ENCODE measurements at places on chromosomes 3 and 15. TPM values are rescaled to one million over a fixed set of nuclear protein-coding genes. Genes with fewer than 3 reads are reported as not detected.

DNA sequence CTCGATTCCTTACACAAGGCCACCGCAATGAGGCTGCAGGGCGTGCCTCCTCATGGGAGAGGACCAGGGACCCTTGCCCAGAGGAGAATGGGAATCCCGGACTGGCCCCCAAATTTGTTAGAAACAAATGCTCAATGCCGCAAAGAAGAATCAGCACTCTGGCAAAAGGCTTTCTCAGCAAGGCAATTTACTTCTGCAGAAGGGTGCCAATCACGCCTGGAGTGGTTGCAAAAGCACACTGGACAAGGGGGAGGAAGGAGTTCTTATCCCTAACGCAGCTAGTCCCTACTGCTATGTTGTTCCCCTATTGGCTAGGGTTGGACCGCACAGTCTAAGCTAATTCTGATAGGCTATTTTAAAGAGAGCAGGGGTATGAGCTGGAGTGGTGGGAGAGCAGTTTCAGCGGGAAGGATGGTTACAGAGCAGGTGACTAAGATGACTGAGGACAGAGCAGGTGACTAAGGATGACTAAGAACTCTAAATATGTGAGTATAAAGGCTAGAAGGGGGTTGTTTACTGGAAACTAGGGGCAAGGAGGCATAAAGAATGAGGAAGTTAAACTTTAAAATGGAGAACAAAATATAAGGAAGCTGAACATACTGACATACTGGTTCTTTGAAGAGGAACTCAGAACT lies 48.5 kb downstream of the KATNBL1 start:
- H3K4me3 ChIP-seq: no peak overlapping the region
- H3K36me3 ChIP-seq: peaks cover 88% of the 10 kb centered on the region
- no peaks in the 10 kb centered on the region for H3K27me3 ChIP-seq
- H3K27ac ChIP-seq: no peak overlapping the region

GRCh38 chr3:40470701-40471100 lies 6.2 kb upstream of the ZNF619 start:
- no peaks in the 10 kb centered on the region for H3K27me3 ChIP-seq
- peaks cover 5% of the 10 kb centered on the region for H3K4me1 ChIP-seq
- peaks cover 14% of the 10 kb centered on the region for H3K36me3 ChIP-seq
- DNase-seq: no peak
- no peak overlapping the region for H3K27ac ChIP-seq

DNA sequence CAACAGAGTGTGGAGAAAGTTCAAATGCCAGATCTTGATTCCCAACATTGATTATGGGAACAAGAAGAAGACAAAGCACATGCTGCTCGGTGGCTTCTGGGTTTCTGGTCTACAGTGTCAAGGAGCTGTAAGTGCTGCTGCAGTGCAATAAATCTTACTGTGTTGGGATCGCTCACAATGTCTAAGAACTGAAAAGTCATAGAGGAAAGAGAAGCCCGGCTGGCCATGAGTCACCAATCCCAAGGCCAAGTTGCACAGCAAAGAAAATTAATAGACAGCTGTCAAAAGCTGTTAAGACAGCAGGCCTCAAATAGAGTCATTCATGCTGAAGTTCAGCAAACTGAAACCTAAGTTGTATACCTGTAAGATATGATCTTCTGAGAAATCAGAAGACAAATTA lies 33.2 kb upstream of the SPPL2A start:
- H3K4me3 ChIP-seq: no peak overlapping the region
- H3K36me3 ChIP-seq: no peaks in the 10 kb centered on the region
- no peak overlapping the region for H3K27ac ChIP-seq

GRCh38 chr3:20842594-20843436 lies 656.8 kb upstream of the SGO1 start:
- no peak overlapping the region for H3K27ac ChIP-seq
- no peaks in the 10 kb centered on the region for H3K4me1 ChIP-seq
- no peak overlapping the region for H3K4me3 ChIP-seq

DNA sequence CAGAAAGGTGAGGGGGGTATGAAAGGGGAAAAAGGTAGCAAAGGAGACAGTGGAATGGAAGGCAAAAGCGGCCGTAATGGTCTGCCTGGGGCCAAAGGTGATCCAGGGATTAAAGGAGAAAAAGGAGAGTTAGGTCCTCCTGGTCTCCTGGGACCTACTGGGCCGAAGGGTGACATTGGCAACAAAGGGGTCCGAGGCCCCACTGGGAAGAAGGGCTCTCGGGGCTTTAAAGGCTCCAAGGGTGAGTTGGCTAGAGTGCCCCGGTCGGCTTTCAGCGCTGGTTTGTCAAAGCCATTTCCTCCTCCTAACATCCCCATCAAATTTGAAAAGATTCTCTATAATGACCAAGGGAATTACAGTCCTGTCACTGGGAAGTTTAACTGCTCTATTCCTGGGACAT lies 6.7 kb downstream of the OTOL1 start:
- no peaks in the 10 kb centered on the region for H3K36me3 ChIP-seq
- H3K27ac ChIP-seq: no peak overlapping the region
- no peak overlapping the region for H3K4me3 ChIP-seq

DNA sequence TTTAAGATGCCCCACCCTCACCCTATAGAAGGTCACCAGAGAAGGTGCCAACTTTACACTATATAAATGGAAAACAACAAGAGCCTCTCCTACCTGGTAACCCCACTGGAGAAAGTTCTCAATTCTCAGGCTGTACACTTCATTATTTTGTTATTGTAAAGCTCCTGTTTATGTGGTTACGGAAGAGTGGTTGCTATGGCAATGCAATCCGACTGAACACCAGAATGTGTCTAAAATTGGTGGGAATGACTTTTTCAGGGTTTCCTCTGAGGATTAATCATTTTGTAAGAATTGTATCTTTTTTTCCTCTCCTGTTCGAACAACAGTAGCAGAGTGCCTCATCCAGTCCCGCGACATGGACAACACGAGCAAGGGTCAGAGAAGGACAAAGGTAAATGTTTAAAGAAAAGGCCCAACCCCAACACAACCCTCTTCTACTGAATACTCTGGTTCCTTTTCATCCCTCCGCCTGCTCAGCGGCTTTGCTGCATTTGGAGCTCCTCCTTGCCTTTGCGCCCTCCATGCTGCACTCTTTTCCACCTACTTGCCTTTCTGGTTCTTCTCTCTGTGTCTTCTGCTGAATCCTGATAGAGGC lies 45.3 kb downstream of the DGKG start:
- no peak overlapping the region for H3K4me3 ChIP-seq
- no peak overlapping the region for H3K27ac ChIP-seq
- no peaks in the 10 kb centered on the region for H3K36me3 ChIP-seq

DNA sequence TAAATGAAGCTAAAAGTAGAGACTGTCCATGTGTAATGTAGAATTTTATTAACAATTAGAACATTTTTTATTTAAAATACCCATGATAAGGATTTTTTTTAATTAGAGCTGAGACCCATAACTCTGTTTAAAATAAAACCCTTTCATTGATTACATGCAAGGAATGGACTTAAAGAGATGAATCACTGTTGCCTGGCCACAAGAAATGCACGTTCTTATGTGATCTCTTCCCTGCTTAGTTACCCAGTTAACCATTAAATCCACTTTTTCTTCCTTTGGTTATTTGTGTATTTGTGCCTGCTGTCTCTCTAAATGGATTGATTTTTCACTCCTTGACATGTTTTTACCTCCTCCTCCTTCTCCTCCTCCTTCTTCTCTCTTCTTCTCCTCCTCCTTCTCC lies 83.3 kb upstream of the SLITRK3 start:
- no peaks in the 10 kb centered on the region for H3K27me3 ChIP-seq
- H3K36me3 ChIP-seq: no peaks in the 10 kb centered on the region
- DNase-seq: no peak
- H3K4me1 ChIP-seq: no peaks in the 10 kb centered on the region
- H3K4me3 ChIP-seq: no peak overlapping the region
- no peak overlapping the region for H3K27ac ChIP-seq

DNA sequence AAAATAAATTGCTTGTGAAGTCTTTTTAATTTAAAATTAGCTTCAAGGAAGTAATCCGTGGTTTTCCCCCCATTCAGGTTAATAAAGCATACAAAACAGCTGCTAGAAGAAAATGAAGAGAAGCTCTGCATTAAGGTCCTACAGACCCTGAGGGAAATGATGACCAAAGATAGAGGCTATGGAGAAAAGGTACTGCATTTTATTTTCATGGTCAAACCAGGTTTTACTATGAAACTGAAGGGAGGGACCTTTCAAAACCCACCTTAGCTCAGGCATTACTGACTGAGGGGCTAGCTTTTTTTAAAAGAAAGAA lies 218.5 kb downstream of the ITPR1 start:
- no peak overlapping the region for H3K27ac ChIP-seq
- peaks cover 36% of the 10 kb centered on the region for H3K36me3 ChIP-seq
- DNase-seq: no peak
- no peak overlapping the region for H3K4me3 ChIP-seq

- H3K4me3 ChIP-seq: no peak overlapping the region
- peaks cover 2% of the 10 kb centered on the region for H3K4me1 ChIP-seq
- no peak overlapping the region for H3K27ac ChIP-seq
- peaks cover 46% of the 10 kb centered on the region for H3K27me3 ChIP-seq
- H3K36me3 ChIP-seq: no peaks in the 10 kb centered on the region
Observed at GRCh38 chr3:151460228-151460627, 633 bp downstream of the IGSF10 start.

GRCh38 chr3:133886031-133886722 lies 9.5 kb downstream of the RAB6B start:
- no peaks in the 10 kb centered on the region for H3K36me3 ChIP-seq
- peaks cover 10% of the 10 kb centered on the region for H3K4me1 ChIP-seq
- no peak overlapping the region for H3K27ac ChIP-seq
- DNase-seq: no peak

SLC7A14 gene
- not detected for total RNA-seq

PPIB gene
- total RNA-seq: 380 TPM

CCDC191 gene
- total RNA-seq: 2.9 TPM
